Foreskin keratinocyte (primary cell): ENCODE measurements at places on chromosomes 3 and 15.

- DNase-seq: no peak
Measured at GRCh38 chr15:90810354-90810753, 58.0 kb upstream of the FURIN start.

GRCh38 chr15:60479361-60480110, 594 bp upstream of the ICE2 start:
- DNase-seq: peak; percentile 6

GRCh38 chr3:184523825-184524615, 37.6 kb upstream of the EPHB3 start:
- peak; percentile 41 for DNase-seq

GRCh38 chr3:21055015-21055414, 696.0 kb downstream of the ZNF385D start:
- no peak for DNase-seq

DNA sequence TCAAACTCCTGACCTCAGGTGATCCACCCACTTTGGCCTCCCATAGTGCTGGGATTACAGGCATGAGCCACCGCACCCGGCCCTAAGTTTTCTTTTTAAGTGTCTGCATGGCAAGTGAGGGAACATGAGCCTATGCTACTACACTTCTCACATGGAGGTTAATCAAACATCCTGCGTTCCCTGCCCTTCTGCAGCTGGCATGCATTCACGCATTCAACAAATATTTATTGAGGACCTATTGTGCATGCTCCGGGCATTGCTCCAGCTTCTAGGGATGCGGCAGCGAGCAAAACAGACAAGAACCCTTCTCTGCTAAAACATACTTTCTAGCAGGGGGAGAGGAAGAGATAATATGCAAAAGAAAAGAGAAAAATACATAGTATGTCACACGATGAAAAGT, 42.6 kb upstream of the ACKR4 start:
- no peak for DNase-seq

GRCh38 chr15:57393061-57393460, 16.8 kb downstream of the CGNL1 start:
- no peak for DNase-seq

DNA sequence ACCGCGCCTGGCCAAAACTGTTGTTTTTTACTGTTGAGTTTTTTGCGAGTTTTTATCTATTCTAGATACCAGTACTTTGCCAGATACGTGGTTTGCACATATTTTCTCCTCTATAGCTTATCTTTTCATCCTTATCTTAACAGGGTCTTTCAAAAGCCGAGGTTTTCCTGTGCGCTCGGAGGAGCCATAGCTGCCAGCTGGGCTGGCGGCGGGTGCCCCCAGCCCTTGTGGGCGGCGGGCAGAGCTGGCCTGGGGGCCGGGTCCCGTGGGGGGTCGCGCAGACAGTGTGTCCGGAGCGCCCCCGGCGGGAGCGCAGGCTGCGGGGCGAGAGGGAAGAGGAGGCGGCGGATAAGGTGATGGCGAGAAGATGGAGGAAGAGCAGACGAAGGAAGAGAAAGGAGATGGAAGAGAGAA, 11.1 kb upstream of the EIF4A2 start:
- no peak for DNase-seq

DNA sequence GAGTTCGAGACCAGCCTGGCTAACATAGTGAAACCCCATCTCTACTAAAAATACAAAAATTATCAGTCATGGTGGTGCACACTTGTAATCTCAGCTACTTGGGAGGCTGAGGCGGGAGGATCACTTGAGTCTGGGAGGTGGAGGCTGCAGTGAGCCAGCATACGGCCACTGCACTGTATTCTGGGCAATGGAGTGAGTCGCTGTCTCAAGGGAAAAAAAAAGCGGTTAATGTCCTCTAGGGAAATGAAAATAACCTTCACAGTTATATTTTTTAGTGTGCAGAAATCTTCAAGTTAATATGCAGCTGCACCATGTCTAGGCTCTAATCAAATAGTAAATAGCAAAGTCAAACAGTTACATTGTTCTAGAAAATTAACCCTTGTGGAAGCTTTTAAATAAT, 14.8 kb downstream of the CEP19 start:
- no peak for DNase-seq

- DNase-seq: no peak
Measured at GRCh38 chr3:128217702-128218547, 64.6 kb downstream of the EEFSEC start.

GRCh38 chr3:168052515-168052914, 43.2 kb downstream of the GOLIM4 start:
- no peak for DNase-seq

DNA sequence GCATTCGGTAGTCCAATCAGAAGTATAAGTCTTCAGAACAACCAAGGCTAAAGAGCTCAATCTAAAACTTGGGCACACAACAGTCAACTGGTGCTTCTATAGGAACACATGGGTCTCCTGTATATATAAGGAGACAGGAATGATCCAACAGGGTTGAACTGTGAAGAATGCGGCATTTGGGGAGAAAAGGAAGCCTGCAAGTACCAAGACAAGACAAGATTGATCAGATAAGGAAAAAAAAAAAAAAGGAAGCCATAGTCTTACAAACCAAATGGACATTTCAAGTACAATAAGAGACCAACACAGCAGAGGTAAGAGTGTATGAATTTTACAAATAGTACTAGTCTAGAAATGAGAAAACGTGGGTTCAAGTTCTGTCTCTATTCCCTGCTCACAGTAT, 6.5 kb downstream of the CPEB1 start:
- DNase-seq: no peak

GRCh38 chr3:128074851-128075521, 22.7 kb downstream of the SEC61A1 start:
- no peak for DNase-seq

- DNase-seq: no peak
Measured at GRCh38 chr3:158094235-158095110, 11.7 kb downstream of the SHOX2 start.

GRCh38 chr15:71051539-71051938, 63.7 kb upstream of the THSD4 start:
- DNase-seq: peak; percentile 63

DNA sequence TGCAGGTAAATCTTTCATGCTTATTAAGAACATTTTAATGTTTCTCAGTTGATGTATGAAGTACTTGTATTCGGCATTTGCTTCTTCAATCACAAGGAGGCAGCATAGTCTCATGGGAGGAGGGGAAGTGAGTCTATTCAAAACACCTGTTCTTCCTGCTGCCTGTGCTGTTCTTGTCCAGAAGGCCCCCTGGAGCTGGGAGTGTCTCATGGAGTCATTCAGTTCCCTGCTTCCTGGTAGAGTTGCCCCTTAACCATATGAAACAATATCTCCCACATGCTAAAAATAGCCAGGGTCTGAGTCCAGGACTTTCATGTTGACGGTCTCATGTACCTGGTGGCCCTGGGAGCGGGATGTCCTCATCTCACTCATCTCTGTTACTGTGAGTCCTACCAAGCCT, 15.5 kb upstream of the PPP1R2 start:
- no peak for DNase-seq

- DNase-seq: no peak
Measured at GRCh38 chr3:188296761-188297612, 143.0 kb downstream of the LPP start.

DNA sequence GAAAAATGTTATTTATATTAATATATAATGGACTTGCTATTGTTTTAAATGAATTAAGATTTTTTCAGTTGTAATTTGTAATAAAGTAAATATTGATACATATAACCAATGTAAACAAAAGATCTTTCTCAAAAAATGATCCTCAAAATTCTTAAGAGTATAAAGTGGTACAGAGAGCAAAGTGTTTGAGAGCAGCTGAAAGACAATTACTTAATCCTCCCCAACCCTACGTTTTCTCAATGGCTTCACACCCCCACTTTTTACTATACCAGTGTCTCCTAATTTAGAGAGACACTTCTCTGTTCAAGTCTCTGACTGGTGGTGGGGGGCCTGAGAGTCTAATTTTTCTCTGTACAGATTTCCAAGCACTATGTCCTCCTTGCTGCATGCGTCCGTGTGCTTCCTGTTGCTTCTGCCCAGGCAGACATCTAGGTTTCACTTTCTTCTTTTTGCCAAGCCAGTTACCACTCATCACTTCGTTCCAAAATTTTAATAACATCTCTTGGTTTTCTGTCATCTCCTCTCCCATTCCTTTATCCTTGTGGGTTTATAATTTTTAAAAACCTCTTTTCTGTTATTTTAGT, 276.3 kb upstream of the DNAJC19 start:
- DNase-seq: no peak
